Smooth muscle cell of trachea (primary cell): ENCODE measurements at places on chromosomes 2 and 18. TPM values are rescaled to one million over a fixed set of nuclear protein-coding genes. Genes with fewer than 3 reads are reported as not detected.

TRAK2 gene
- 53.4 and 66.8 TPM in 2 replicates for total RNA-seq

IMPA2 gene
- total RNA-seq: 10.2 and 24.0 TPM in 2 replicates

LNPK gene
- total RNA-seq: 42.7 and 45.1 TPM in 2 replicates

CCBE1 gene
- 69.0 and 69.4 TPM in 2 replicates for total RNA-seq

PIEZO2 gene
- total RNA-seq: 0.87 and 3.0 TPM in 2 replicates

MREG gene
- total RNA-seq: 6.5 and 7.6 TPM in 2 replicates

POTEI gene
- under 0.01 TPM in 1 of 2 replicates, not detected in the other for total RNA-seq

FSIP2 gene
- total RNA-seq: 0.15 and 0.50 TPM in 2 replicates

KCNE4 gene
- 13.4 and 21.2 TPM in 2 replicates for total RNA-seq

HOXD12 gene
- not detected in 2 replicates for total RNA-seq

CEBPZOS gene
- total RNA-seq: 15.7 and 21.8 TPM in 2 replicates
